Cardiac septum (tissue), 1 donor: ENCODE measurements at places on chromosomes 6 and 20. TPM values are rescaled to one million over a fixed set of nuclear protein-coding genes. Genes with fewer than 3 reads are reported as not detected.

BIRC7 gene
- 1.1 TPM for total RNA-seq

DNA sequence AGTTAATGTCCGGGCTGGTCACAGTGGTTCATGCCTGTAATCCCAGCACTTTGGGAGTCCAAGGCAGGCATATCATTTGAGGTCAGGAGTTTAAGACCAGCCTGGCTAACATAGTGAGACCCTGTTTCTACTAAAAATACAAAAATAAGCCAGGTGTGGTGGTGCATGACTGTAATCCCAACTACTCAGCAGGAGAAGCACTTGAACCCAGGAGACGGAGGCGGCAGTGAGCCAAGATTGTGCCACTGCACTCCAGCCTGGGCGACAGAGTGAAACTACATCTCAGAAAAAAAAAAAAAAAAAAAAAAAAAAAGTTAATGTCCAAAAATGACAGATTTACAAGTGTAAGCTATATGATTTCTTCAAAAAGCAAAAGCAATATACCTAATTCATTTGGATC lies 124.9 kb downstream of the CCDC170 start:
- DNase-seq = no peak

DNA sequence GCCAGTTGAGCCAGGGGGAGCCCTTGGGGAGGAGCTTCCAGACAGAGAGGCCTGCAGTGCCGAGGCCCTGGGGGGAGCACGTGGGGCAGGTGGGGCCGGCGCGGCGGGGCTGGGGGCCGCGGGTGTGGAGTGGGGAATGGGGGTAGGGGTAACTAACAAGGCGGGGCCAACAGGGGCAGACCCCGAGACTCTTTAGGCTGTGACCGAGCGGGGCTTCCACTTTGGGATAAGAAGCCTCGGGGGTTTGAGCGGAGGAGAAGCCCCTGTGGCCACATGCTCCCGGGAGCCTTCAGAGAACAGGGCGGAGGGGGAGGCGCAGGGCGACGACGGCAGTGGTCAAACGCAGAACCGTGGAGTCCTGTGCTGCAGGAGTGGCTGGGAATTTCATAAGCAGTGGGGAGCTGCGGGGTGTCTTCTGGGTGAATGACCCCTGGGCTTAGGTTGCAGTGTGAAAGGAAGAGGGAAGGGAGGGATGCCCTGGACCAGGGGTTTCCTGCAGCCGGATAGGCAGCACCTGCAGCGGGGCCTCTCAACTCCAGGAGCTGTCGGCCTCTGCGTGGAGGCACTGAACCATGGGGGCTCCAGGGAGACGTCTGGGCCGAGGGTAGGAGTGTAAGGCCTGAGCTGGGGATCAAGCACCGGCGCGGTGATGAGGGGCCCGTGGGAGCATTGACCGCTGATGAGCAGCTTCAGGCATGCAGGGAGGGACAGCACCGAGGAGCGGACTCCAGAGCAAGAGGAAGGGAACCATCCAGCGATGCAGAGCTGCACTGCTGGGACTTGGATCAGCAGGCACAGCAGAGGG lies 121.0 kb downstream of the SYNDIG1 start:
- DNase-seq = no peak

DNA sequence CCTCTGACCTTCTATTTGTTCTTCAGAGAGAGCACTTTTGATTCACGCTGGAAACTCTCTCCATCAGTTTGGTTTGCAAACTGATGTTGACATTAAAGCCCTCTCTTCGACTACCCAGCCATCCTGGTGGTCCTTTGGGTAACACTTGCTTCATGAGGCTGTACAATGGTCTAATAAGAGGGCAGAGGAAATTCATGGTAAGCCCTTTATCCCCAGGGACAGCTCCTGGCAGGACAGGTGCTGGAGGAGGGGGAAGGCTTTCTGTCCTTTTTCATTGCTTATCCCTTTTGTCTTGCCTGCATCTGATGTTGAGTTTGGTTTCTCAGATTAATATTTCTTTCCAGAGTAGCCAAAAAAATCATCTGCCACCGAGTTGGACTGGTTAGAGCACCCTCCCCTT lies 52.1 kb upstream of the CD93 start:
- DNase-seq = no peak

DNA sequence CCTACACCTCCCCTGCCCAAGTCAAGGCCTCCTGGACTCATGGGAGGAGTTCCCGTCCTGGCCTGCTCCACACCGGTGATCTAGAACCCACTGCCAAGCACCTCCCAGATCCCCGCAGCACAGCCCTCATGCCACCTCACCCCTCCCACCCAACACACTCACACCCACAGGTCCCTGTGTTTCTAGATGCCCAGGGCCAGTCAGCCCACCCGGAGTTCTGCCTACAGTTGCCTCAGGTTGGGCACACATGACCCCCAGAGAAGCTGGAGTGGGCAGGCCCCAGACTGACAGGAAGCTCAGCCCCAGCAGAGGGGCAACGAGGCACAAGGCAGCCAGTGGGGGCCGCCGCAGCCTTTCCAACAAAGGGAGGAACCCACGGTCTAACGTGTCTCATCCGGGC lies 29.6 kb downstream of the RRBP1 start:
- DNase-seq = peak; percentile 39

DNA sequence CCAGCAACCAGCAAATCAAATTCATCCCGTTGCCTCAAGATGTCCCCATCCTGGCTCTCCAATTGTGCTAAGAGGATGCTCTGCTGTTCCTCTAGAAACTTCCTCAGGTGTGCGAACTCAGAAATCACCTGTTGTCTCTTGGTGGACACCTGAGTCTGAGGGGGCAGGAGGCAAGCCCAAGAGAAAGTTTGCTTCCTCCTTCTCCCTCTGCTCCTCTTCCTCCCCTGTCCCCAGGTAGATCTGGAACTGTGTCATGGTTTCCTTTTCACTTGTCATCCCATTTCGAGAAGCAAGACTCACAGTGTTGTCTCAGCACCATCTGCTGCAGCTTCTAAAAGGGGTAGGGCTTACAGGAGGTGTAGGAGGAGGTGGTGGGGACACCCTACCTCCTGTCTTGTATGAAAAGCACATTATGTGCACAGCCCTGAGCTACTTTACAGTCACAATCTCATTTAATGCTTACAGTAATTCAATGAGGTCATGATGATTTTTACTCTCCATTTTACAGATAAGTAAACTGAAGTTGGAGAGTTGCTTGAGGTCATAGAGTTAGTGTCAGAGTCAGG lies 2.5 kb downstream of the TRIM10 start:
- DNase-seq = no peak

DNA sequence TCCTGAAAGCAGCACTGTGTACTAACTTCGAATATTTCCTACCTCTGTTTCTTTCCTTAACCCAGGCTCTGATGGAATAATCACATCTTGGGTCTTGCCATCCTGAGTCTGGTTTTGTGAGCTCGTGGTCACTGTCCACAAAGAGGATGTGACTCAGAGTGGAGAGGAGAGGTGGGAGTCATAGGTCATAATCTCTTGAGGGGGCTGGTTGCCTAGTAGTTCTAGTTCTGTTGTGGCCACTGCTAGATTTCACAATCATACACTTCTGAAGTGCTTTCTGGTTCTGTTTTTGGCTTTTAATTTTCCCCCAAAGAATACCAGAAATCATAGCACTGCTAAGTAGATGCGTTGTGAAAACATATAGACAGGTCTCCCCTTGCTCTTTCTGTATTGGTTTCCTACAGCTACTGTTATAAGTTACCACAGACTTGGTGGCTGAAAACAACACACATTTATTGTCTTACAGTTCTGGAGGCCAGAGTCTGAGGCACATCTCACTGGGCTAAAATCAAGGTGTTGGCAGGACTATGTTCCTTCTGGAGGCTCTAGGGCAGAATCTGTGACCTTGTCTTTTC lies 102.8 kb downstream of the NRSN1 start:
- DNase-seq = no peak

GRCh38 chr6:127457456-127458064 lies 1.6 kb downstream of the KIAA0408 start:
- DNase-seq = no peak

GRCh38 chr6:30721198-30722024 lies 1.3 kb downstream of the TUBB start:
- DNase-seq = peak; percentile 97

DNA sequence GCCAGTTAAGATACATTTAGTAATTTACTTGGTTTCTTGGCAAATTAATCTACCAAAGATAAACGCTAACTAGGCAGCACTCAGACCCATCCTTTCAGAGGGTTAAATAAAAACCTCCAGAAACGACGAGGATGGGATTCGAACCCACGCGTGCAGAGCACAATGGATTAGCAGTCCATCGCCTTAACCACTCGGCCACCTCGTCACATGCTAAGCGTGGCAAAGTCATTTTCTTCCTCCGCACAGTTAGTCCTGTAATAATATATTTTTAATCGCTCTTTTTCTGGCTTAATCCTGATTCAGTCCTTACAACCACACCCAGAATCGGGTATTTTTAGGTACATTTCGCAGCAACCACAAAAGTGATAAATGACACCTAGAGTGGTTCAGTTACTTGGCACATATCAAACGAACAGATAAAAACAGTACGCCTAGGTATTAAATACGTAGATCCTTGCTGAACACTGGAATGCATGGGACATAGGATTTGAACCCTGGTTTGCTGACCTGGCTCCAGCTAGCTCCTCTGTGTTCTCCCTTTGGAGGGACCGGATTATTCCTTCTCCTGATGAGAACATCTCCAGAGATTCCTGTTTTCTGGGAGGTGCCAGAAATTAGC lies 71.6 kb downstream of the GPX5 start:
- no peak for DNase-seq

DNA sequence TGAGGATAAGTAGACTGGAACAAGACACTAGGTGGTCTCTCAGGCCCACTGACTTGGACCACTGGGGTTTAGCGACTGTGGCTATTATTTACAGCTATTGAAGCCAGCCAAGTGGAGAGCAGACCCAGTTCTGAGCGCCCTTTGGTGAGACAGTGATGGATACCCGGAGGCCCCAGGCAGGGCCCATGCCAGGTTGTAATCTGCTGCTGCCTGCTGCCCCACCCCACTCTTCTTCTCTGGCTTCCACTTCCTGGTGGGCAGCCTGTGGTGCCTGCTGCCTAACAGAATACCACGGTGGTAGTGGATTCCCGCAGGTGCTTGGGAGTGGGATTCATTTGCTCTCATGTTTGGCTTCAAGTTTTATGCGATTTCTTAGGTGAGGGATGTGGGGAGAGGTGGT lies 570 bp downstream of the RAB44 start:
- DNase-seq = no peak

DNA sequence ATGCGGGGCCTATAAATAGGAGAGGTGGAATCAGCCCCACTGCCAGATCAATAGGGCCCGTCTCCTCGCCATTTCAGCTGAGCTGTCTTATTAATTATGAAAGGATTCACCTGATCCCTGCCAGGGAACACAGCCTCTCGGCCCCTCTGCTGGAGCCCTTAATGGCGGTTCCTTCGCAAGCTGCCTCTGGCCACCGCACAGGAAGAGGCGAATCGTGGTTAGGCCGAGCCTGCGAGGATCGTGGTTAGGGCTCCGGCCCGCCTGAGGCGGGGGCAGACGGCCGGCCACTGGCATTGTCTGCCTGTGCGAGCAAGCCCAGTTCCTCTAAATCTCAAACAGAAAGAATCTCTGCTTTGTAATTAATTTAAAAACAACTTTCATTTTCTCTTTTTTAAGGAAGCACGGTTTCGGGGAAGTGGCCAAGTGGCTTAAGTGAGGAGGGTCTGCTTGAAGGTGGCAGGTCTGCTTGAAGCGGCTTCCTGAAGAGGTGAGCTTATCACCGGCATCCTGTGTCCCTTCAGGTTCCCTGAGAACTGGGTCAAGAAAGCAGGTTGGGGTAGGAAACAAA lies 9.2 kb downstream of the NRN1 start:
- peak; percentile 80 for DNase-seq

ARMH2 gene
- not detected for total RNA-seq

AK9 gene
- total RNA-seq = 8.3 TPM

DNA sequence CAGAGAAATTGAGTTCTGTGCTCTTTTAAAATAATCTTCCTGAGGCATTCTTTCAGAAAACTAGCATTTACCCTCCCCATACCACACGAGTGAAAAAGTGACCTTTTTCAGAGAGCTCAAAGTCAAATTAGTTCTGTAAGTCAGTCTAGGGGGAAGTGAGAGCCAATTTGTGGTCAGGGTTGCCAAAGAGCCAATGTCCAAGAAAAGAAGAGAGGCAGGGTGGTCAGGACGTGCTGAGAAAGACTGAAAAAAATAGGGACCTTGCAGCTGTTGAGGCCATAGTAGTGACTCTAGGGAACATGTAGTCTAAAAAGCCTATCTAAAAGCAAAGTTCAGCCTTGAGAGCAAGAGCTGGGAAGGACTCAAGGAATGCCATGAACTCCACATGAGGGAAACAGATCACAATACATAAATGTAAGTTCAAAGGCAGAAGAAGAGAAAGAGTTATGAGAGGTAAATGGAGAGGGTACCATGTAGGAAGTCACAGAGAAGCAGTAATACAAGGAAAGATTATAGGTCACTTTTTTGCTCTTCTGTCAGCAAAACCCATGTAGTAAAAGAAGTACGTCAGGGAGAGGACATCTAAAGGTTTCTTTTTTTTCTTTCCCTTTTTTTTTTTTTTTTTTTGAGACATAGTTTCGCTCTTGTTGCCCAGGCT lies 565.1 kb upstream of the FLRT3 start:
- no peak for DNase-seq

DNA sequence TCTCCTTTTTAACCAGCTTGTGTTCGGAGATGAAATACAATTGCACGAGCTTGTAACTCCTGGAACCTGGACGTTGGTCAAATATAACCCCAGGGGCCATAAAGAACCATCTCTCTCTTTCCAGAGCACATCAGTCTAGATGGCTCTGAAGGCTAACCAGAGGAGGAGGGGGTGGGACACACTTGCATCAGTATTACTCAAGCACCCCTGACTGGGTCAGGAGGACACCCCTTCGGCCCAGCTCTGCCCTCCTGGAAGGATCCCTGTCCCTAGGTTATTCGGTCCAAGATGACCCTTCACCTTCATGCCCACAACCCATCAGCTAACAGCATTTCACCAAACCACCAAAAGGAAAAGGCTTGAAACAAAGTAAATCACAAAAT lies 67.1 kb downstream of the FYN start:
- DNase-seq = no peak

DNA sequence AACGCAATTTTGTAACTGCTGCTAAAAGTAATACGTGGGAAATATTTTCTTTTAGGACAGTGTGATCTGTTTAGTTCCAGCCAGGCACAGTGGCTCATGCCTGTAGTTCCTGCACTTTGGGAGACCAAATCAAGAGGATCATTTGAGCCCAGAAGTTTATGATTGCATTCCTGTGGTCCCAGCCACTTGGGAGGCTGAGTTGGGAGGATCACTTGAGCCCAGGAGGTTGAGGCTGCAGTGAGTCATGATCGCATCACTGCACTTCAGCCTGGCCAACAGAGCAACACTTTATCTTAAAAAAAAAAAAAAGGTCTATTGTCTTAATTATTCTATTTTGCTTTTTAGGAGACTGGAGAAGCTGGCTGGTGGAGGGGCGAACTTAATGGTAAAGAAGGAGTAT lies 101.5 kb downstream of the CD2AP start:
- DNase-seq = no peak
